ENCODE measurements at places on chromosomes 5 and 9. TPM values are rescaled to one million over a fixed set of nuclear protein-coding genes. Genes with fewer than 3 reads are reported as not detected.

GRM6 gene
- total RNA-seq = not detected

C5orf58 gene
- total RNA-seq = not detected

ZNF462 gene
- total RNA-seq = 25.7 TPM

ELOVL7 gene
- 5.8 TPM for total RNA-seq

LHX2 gene
- not detected for total RNA-seq

IGFBPL1 gene
- 1.8 TPM for total RNA-seq

SPATA6L gene
- total RNA-seq = 2.1 TPM

SLC6A18 gene
- not detected for total RNA-seq

FRMPD1 gene
- total RNA-seq = not detected

CHSY3 gene
- 3.9 TPM for total RNA-seq

ANXA2R gene
- 7.4 TPM for total RNA-seq

TPPP gene
- 1.1 TPM for total RNA-seq
